Calu3 (cell line): ENCODE measurements at places on chromosomes 13 and 19.
A peak's percentile ranks its signal among the peaks of the same experiment; 100 is the strongest.

DNA sequence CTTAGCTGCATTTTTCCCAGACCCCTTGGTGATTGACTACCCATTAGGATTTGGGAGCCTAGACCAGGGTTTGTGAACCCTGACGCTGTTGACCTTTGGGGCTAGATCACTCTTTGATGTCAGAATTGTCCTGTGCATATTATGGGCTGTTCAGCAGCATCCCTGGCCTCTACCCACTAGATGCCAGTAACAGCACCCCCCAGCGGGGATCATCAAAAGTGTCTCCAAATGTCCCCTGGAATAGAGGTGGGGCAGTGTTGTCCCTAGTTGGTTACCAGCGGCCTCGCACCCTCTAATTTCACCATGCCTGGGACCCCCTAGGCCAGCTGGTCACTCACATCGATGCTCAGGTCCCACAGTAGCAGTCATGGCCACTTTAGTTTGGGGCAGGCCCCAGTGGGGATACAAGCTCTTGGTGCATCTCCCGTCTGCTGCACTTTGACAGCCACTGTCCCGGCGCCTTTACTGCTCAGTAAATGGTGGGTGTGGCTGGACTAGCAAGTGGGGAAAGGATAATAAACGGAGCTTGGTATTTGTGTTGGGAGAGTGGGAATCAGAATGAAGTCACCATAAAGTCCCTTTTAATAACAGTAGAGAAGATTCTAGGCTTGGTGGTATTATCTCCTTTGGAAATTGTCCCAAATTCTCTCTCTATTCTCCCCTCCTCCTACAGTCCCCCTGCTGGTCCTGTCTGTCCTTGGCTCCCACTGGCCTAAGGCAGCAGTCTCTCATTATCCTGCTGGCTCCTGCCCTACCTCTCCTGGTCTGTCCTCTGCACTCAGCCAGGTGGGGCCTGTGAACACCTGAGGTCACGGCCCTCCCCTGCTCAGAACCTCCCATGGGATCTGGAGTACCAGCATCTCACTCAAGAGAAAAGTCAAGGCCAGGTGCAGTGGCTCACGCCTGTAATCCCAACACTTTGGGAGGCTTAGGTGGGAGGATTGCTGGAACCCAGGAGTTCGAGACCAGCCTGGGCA lies 80.6 kb downstream of the SIPA1L3 start:
- no peak for DNase-seq

DNA sequence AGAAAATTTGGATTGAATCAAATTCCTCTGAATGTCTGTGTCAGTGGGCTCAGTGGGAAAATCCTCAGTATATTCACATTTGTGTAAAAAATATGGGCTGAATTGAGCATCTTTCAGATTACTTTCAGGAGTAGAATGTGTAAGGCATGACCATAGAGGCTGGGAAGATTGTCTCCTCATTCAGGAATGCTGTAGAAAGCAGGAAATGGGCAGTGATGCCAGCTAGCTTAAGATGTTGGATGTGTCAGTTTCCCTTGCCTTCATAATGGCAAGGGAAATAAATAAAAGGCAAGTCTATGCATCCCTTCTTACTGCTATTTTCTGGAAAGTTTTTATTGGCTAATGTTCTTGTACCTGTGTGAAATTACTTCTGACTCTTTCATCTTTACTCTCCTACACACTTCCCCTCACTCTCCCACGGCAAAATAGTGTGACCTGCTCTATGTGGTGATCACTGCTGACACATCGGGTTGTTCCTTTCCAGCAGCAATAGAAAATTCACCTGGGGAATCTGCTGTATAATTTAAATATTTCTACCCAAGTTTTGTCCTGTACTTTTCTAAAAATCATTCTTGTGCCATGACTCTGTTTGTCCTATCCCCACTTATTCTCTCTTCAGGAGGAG lies 103.2 kb downstream of the LMO7 start:
- no peak for DNase-seq

DNA sequence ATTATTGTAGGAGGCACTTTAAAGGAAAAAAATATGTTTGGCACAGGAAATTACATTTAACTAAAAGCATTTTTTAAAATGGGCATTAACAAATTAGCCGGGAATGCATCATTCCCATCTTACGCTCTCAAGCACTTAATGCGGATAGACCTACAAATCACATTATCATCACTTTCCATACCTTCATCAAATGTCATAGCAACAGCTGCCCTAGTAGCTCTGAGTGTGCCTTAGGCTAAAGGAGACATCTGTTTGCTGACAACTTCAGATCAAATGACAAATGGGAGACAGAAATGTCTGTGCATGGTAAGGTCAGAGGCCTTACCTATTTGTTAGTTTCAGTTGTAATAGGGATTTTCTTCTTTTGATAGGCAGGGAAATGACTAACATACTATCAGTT lies 773.2 kb upstream of the SLC10A2 start:
- DNase-seq: no peak

DNA sequence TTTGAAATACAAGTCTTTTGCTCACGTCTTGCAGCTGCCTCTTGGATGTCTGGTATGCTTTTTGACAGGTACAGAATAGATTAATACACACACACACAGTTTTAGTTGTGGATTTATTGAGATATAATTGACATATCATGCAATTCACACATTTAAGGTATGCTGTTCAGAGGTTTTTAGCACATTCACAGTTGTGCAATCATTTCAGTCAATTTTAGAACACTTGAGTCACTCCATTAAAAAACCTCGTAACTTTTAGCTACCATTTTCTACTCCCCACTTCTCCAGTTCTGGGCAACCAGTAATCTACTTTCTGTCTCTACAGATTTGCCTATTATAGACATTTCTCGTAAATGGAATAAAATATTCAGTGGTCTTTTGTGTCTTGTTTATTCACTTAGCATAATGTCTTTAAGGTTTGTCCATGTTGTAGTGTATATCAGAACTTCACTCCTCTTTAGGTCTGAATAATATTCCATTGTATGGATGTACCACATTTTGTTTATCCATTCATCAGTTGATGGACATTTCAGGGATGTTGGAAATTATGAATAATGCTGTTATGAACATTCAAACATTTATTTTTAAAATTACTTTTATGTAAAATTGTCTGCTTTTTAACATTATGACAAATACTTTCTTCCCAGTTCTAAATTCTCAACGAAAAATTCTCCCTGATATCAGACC lies 2.5 kb upstream of the ZMYM2 start:
- DNase-seq: no peak

DNA sequence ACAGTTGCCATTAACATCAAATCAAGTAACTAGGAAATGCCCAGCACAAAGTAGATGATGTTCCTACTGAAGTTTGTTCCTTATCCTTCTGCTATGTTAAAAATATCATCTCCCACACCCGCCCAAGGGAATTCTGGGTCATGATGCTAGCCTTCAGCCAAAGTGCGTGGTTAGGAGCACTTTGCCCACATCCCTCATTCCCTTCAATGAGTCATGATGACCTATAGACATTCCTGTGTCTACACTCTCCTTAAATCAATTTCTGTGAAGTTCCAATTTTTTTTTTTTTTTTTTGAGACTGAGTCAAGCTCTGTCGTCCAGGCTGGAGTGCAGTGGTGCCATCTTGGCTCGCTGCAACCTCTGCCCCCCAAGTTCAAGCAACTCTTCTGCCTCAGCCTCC lies 17.0 kb downstream of the RXFP2 start:
- DNase-seq: no peak

DNA sequence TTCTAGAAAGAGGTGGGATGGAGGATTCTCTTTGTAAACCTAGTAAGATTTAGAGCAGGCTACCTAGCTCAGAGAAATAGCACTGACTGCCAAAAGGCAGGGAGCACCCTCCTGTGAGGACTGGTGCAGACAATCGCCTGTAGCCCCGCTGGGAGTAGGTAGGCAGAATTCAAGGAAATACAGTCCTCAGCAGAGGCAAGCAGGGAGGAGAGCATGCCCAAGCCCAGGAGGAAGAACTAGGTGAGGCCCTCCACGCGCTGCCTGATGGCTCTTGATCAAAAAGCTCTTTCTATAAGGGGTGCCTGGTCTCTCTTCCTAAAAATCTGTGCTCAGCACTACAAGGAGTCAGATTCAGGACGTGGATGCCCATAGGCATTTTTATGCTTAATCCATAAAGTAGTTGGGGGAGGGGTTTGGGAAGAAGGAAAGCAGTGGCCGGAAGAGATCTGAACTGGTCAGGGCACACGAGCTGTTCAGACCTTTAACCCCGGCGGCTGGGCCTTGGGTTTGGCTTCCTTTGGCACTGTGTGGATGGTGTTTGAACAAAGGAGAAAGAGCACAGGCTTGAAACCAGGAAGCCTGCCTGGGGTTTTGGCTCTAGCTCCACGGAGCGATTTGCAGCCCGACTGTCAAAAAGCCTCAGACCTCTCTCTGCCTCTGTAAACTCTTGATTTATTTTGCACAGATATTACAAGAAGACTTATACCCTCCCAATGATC lies 320.6 kb downstream of the FOXO1 start:
- DNase-seq: no peak

- no peak for DNase-seq
Observed at GRCh38 chr13:55517312-55517711, 1623.4 kb upstream of the PRR20A start.

- DNase-seq: peak; percentile 1
Observed at GRCh38 chr13:26186995-26187394, 35.1 kb downstream of the RNF6 start.

DNA sequence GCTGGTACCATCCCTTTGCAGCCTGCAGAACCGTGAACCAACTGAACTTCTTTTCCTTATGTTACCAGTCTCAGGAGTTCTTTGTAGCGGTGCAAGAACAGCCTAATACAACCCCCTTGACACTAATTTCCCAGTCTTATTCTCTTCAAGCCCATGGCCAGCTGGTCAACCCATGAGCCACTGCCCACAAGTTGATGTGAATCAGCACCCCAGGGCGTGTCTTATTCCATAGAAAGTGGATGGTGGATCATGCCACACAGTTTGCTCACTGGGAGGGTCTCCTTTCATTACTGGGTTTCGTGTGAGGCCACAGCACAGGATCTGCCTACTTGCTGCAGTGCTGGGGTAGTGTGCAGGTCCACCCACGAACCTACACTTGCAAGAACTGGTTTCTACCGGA lies 27.0 kb downstream of the TEX29 start:
- DNase-seq: no peak
